ENCODE measurements at places on chromosomes 2 and 18.

DNA sequence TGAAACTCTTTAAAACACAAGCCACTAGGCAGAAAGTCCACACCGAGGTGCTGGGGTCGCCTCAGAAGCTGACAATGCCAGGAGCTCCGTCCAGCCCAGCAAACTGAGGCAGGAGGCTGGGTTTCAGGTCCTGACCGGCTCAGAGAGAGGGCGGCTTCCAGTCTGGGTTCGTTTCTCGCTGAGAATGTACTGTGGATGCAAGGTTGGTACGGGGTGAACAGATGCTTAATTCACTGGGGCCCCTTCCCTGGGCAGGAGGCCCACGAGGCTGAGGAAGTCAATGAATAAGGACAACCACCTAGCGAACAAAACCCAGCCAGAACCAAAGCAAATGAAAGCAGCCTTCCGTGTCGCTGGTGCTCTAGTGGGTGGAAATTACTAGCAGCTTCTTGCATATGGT lies 142.0 kb downstream of the RTP5 start:
- DNase-seq: no peak

GRCh38 chr2:18132697-18133096 lies 254.2 kb downstream of the KCNS3 start:
- no peak for DNase-seq

- no peak for DNase-seq
Measured at GRCh38 chr2:237704501-237705434, 77.4 kb downstream of the LRRFIP1 start.

GRCh38 chr2:169690958-169691357 lies 3.2 kb downstream of the CFAP210 start:
- no peak for DNase-seq

GRCh38 chr18:59547581-59548182 lies 149.5 kb downstream of the CCBE1 start:
- no peak for DNase-seq

DNA sequence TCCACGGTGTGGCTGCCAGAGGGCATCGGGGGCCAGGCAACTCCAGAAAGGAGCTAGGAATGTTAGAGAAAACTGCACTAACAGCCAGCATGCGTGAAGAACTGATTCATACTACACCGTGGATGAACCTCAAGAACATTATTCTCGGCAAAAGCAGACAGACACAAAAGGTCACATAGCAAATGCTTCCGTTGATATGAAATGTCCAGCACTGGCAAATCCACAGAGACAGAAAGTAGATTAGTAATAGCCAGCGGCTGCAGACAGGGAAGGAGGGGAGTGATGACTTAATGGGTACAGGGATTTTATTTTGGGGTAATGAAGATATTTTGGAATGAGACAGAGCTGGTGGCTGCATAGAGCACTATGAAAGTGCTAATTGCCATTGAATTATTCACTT lies 37.4 kb downstream of the SCTR start:
- DNase-seq: no peak

DNA sequence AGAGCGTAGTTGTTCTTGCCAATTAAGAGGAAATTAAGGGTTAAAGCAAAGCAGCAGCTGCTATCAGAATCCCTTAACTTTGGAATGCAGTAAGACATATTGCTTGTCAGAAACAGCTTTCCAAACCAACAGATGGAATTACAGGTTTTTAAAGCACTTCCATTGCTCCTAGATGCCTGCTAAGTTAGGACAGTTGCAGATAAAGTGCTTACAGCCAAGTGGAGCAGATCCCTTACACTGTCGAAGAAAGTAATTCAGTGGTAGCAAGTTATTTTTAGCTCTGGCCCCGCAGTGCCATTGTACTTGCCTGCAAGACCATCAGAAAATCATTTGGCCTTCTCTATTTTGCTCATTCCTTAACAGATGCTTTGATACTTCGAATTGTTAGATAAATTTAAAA lies 5.4 kb downstream of the PDK1 start:
- no peak for DNase-seq

- DNase-seq: no peak
Measured at GRCh38 chr2:10306901-10307463, 4.3 kb downstream of the HPCAL1 start.

DNA sequence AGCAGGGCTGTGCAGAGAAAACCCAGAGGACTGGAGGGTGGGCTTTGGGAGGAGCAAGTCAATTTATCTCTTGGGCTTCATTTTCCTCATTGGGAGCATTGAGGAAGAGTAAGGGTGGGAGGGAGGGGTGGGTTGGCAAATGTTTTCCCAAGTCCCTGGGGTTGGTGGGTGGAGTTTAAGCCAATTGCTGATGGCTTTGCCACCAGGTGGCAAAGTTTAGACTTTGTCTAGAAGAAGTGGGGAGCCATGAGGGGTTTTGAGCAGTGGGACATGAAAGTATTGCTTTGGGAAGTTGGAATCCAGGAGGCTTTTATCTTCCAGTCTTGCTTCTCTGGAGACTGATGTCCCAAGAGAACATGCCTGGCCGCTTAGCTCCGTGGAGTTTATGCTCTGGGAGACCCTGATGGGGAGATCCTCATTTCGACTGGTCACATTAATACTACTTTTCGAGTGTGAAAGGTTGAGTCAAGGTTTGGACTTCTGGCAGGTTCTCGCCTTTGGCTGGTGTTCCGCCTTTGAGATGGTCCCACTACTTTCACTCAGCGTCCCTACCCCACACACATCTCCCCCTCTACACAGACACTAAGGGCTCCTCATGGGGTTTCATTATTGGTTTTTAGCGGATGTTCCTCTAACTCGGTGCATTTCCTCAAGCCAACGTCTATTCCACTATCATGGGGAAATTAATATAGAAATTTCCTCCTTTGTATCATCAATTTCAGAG lies 126.7 kb downstream of the PRKCE start:
- DNase-seq: no peak

- no peak for DNase-seq
Measured at GRCh38 chr2:48756289-48756688, 765 bp upstream of the LHCGR start.

DNA sequence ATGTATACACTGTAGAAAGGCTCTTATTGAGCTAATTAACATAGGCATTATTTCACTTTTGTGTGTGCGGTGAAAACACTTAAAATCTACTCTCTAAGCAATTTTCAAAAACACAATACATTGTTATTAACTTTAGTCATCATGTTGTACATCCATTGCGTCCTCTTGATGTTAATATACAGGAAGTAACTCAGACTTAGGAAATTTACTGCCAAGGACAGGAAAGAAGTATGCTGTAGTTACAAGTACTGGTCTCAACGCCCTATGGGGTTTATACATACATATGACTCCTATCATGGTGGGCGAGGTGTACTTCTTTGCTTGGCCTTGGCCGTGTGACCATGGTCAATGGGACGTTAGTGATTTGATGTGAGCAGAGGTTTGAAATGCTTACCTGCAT lies 15.5 kb downstream of the SCTR start:
- no peak for DNase-seq

DNA sequence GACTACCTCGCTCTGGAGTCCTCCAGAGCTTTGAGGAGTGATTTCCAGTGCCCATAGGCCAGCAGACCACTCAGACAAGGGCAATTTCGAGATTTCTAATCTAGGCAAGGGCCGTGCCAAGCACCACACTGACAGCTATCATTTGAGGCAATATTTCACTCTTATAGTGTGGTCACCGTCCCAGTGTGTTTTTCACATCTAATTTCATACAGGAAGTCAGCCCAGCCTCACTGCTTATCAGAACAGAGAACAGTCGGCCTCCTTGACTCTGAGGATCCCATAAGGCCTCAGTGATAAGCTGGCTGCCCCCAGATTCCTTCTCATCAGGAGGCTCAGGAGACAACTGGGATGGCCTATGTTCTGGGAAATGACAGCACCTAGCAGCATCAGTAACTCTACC lies 581 bp downstream of the CAPN14 start:
- no peak for DNase-seq

DNA sequence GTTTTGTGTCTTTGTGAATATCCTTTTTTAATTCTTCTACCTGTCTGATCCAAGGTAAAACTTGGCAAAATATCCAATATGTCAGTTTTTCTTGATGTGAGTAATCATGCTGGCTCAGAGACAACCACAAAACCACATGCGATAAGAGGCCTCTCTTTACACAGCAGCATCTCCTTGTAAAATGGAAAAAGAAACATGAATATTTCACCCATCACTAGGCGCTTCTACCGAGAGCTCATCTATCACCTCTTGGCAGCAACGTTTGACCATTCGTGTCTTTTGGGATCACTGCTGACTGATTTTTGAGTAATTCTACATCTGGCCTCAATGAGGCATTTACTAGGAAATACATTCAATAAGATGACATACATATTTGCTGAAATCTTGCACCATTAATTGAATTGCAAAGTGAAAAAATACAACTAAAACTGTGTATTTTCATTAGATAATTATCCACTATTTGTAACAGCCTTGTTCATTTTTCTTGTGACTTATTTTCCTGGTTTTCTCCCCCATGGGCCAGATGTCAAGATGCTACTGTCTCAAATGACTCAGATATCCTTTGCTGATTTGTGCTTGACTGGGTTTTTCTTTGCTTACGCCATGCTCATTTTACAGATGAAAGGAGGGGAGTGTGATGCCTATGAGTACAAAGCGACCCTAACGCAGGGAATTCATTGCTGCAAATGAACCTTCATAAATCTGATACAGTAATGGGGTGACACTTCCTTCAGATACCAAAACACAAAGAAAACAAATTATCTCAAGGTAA lies 467.5 kb downstream of the FBXO15 start:
- no peak for DNase-seq

DNA sequence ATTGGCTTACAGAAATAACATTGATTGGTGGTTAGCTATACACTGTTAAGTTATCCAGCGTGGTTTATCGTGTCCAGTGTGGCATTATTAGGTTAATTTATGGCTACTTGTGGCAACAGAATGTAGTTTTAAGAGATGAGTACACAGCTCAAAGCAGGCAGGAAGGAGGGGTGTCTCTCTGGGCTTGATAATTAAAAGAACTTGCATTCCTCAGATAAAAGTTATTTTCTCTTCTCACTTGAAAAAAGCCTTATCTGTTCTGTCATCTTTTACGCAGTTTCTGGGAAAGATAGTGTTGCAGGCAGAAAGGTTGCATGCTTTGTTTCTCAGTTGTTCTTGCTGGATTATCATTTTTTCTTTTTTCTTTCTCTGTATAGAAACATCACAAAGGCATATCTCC lies 154.4 kb upstream of the COL3A1 start:
- no peak for DNase-seq

DNA sequence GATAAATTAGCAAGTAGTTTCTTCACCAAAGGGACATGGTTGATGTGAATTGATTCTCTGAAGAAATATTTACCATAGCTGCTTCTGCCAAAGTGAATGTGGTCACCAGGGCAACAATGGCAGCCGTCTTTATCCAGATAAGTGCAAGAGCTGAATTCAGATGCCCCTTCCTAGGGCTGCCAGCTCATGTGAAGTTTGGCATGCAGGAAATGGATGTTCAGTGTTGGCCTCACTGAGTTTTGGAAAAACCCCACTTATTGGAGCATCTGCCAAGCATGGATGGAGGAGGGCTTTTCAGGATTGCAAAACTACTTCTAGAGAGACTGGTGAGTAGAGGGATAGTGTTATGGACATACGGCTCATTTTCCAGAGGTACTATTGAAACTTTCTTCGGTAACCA lies 80.8 kb downstream of the FMNL2 start:
- no peak for DNase-seq

DNA sequence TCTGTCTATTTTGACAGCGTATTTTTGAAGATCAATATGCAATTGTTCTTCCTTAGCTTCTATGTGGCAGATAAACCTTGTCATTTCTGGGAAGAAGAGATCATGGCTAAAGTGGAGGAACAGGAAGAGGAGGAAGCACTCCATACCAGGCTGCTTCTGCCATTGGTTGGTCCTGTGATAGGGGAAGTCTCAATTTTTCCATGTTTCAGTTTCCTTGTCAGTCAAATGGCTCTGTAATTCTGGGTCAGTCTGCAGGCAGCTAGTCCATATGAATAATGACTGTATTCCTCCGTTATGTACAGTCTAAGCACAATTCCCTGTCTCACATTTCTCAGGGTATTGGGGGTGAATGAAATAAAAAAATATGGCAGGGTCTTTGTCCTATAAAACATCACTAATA lies 277.6 kb upstream of the CXCR4 start:
- no peak for DNase-seq

DNA sequence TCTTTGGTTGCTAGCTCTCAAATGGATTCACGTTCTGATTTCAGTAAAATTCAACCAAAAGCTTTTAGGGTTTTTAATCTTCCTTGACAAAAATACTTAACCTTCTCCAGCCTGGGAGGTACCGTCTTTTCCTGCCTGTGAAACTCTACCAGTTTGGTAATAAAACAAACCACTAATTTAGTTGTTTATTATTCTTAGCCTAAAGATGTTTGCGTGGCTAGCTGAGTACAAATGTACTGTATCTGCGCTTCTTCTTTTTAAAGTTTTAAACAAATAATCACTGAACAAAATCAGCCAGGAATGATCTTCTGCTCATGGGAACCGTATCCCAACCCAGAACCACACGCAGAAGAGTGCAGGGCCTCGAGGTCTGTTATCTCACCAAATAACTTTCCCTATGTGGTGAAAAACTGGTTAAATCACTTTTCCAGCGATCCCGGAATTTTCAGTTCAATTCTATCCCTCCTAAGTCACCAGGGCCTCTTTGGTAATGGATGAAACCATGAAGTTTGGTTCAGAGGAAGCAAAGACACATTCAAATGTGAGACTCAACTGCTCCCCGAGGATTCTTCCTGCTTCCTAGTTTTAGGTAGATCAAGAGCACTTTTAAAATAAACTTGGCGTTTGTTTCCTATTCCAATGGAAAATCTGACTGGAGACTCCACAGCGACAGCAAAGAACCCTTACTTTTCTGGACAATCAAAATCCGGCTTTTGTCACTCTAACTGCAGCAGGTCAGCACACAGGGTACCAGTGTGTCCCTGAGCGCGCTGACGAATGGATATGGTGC lies 36.1 kb downstream of the BCL2 start:
- DNase-seq: no peak

- DNase-seq: no peak
Measured at GRCh38 chr2:26457695-26458364, 20.1 kb downstream of the OTOF start.

- no peak for DNase-seq
Measured at GRCh38 chr18:22683196-22683676, 249.9 kb upstream of the RBBP8 start.

GRCh38 chr2:197975931-197976519 lies 171.6 kb downstream of the PLCL1 start:
- DNase-seq: no peak

DNA sequence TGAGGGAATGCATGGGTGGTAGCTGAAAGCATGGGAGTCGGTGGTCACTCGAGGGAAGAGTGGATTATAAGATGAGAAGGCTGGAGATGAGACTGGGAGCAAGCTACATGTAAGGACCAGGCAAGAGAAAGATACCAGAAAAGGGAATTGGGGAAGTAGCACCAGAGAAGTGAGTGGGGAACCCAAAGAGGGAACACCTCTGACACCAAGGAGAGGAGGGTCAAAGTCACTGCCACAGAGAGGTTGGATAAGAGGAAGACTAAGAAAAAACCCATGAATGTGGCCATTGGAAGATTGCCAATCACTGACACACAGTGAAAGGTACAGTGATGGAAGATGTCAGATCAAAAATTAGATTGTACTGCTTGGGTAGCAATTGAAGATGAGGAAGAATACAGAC lies 473.9 kb downstream of the BCL11A start:
- DNase-seq: no peak

Data from GM13976 (cell line).